Epithelial cell of proximal tubule (primary cell): ENCODE measurements at places on chromosomes 3 and 15.

- DNase-seq = no peak
Observed at GRCh38 chr15:101521591-101521990, 32.1 kb upstream of the PCSK6 start.

- DNase-seq = no peak
Observed at GRCh38 chr3:170471149-170471548, 52.5 kb downstream of the CLDN11 start.

DNA sequence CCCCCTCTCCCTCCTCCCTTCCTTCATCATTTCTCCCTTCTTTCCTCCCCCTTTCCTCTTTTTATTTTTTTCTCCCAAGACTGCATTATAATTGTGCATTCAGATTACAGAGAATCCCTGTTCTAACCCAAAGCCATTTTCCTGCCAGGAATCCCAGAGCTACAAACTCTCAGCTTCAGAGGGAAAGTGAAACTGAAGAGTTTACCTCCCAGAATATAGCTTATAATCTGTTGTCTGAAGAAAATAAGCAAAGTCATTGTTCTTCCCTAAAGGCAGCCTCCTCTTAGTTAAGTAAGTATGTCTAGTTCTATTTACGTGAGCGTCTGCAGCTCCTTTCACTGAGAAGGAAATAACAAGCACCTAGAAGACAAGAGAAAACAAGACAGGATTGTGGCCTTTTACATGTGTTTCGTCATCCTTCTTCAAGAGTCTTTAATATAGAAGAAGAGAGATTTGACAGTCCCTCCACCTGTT is 97.2 kb downstream of the CHST2 start:
- DNase-seq = no peak

DNA sequence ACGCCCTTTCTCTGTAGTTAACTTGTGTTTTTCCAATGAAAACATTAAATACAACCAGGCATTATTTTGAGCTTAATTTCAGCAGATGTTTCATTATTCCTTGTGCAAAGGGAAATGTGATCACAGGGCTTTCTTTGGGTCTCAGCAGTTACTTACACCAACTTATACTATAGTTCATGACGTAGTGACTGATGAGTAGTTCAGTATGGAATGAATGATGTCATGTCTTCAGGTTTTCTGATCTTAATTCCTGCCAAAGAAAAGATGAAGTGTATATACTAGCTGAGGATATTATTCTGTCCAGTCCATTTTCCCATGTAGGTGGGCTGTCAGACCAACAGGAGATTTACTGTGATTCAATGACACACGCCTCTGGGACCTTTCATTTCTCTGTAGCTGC is 61.3 kb downstream of the MYRIP start:
- no peak for DNase-seq

DNA sequence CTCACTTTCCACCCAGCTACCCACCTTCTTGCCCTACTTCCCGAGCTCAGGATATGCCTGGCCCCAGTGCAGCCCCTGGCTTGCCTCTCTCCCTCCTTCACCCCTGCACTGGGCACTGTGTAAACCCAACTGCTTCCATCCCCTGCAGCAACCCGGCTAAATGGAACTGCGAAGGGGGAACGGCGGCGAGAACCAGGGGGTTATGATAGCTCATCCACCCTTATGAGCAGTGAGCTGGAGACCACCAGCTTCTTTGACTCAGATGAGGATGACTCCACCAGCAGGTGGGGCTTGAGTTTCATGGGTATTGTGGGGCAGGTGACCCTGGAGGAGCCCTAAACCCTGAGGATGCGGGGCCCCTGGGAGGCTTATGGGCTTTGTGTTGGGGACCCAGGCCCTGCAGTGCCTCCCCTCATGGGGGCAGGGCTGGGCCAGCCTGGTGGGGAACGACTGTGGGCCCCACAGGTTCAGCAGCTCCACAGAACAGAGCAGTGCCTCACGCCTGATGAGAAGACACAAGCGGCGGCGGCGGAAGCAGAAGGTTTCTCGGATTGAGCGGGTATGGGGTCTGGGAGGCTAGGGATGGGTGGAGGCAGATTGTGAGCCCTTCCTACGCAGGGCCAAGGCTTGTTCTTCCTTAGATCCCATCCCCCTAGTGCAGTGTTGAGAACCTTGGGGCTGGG is 9.6 kb downstream of the DVL3 start:
- DNase-seq = no peak

DNA sequence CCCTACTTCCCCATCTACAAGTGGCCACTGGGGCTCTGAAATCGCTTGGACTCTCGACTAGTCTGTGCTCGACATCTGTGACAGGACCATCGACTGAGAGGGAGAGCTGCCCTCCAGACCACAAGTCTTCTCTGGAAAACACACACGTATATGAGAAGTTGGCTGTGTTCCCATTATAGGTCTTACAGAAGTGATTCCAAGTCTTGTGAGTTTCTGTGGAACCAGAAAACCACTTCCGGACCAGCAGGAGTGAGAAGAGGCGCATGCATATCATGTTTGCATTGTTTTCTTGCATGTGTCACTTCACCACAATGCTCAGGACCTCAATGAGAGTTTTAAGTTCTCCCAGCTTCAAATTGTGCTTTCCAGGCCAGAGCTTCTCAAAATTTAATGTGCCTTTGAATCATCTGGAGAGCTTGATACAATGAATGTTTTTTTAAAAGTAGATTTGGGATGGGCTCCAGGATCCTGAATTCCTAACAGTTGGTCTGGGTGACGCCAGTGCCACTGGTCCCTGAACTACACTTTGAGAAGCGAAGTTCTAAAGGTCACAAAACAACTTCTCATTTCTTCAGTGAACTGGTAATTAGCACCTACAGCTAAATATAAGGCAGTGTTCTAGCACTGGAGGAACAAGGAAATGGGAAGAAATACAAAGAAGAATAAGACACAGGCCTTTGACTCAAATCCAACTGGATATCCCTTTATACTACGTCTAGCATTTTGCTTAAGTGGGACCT is 15.7 kb downstream of the LIPC start:
- no peak for DNase-seq

- DNase-seq = no peak
Observed at GRCh38 chr15:38683382-38684242, 119.0 kb upstream of the RASGRP1 start.

- DNase-seq = peak; percentile 23
Observed at GRCh38 chr3:178483704-178484103, 52.5 kb upstream of the KCNMB2 start.

DNA sequence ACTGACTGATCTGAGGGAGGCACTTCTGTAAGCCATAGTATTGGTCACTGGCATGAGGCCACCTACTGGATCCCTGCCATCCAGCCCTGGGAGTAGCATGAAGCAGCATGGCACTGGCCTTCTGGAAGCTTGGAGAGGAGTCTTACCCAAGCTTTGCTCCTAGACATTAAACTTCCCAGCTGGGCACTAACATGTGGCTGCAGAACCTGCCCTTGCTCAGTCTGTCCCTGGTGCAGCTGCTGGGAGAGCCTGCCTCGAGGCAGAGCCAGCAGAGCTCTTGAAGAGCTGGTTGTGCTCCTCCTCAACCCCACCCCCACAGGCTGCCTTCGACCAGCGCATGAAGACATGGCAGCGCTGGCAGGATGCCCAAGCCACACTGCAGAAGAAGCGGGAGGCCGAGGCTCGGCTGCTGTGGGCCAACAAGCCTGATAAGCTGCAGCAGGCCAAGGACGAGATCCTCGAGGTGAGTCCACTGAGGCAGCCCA is 17.1 kb upstream of the SNX22 start:
- no peak for DNase-seq

GRCh38 chr3:55974421-55975165 is 487.5 kb upstream of the WNT5A start:
- DNase-seq = no peak

- no peak for DNase-seq
Observed at GRCh38 chr15:59255680-59256336, 49.2 kb downstream of the LDHAL6B start.

- no peak for DNase-seq
Observed at GRCh38 chr3:140078343-140078742, 143.4 kb downstream of the CLSTN2 start.

- no peak for DNase-seq
Observed at GRCh38 chr15:63677778-63678177, 80.6 kb downstream of the FBXL22 start.

GRCh38 chr3:73789825-73790444 is 165.2 kb upstream of the PDZRN3 start:
- no peak for DNase-seq

DNA sequence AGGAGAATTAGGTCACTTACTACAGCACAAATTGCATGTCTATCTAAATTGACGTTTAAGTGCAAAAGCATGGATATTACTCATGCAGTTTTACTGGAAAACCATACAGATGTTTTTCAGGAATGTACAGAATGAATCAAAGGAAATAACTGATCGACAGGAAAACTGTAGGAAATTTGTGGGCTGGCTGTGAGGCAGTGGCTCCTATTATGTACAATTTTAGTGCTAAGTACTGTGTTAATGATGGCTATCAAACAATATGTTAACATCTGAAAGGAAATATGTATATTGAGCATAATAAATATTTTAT is 6.9 kb downstream of the NUDT16 start:
- no peak for DNase-seq

DNA sequence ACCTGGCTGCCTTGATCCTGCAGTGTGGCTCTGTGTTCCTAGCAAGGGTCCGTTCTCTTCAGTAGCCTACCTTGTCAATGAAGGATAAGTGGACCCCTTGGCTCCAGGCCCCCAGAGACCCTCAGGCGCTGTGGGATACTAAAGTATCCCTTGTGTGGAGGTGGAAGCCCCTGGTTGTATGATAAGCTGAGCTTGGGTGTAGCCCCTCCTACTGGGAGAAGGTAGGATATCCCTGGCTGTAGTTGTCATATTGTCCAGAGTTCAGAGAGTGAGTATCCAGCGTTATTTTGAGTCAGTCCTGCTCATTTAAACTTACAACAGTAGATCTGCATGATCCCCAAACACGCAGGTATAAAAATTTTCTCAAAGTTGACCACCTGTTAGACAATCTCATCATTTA is 496.8 kb downstream of the CNTN4 start:
- DNase-seq = no peak

DNA sequence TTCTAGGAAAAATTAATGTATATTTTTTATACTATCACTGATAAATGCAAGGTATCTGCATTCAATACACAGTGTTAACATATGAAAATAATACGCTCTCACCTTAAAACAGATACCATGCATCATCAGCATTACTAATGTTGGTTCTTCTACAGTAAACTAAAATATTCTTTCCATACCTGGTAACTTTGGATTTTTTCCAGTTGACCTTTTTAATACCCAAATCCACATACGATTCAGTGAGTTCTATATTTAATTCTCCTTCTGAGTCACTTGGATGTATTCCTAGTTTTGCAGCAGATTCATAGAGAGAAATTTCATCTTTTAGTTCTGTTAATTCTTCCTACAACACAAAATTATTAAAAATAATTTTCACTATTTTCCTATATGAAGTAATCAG is 29.9 kb downstream of the CEP152 start:
- DNase-seq = no peak
